ENCODE measurements at places on chromosomes 3 and 15. TPM values are rescaled to one million over a fixed set of nuclear protein-coding genes. Genes with fewer than 3 reads are reported as not detected.
A peak's percentile ranks its signal among the peaks of the same experiment; 100 is the strongest.

DNA sequence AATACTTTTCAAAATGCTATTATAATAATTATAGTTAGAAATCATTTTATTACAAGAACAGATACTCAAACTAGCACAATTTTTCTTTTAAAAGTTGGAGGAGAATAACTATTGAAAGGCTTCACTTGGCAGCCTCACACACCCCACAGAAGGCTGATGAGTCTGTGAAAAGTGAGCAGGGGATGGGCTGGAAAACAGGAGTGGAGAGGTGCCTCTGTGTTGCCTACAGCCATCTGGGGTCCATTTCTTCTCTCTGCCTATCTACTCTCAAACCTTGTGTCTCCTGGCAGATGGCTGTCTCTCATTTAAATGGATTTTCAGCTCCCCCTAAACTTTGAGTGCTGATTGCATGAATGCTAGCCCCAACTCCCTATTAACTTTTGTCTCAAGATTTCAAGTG is 230.8 kb downstream of the CLSTN2 start:
- DNase-seq = no peak

KLHL6 gene
- under 0.01 TPM for total RNA-seq

DNA sequence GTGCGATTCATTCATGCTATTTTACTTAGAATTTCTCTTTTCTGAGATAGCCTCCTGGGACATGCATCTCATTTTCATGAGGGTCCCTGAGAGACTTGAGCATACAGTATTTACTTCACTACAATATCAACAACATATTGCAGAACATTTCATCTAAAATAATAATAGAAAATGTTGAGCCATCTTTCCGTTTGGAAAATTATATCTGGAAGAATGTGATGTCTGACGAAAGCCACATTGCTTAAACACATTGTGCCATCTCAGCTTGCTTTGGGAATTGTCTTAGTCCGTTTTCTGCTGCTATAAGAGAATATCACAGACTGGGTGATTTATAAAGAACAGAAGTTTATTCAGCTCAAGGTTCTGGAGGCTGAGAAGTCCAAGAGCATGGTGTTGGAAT is 55.5 kb downstream of the DPH6 start:
- no peak for DNase-seq

GRCh38 chr3:64827431-64827830 is 139.6 kb upstream of the ADAMTS9 start:
- no peak for DNase-seq

- no peak for DNase-seq
Observed at GRCh38 chr3:50161320-50161719, 6.2 kb downstream of the SEMA3F start.

DNA sequence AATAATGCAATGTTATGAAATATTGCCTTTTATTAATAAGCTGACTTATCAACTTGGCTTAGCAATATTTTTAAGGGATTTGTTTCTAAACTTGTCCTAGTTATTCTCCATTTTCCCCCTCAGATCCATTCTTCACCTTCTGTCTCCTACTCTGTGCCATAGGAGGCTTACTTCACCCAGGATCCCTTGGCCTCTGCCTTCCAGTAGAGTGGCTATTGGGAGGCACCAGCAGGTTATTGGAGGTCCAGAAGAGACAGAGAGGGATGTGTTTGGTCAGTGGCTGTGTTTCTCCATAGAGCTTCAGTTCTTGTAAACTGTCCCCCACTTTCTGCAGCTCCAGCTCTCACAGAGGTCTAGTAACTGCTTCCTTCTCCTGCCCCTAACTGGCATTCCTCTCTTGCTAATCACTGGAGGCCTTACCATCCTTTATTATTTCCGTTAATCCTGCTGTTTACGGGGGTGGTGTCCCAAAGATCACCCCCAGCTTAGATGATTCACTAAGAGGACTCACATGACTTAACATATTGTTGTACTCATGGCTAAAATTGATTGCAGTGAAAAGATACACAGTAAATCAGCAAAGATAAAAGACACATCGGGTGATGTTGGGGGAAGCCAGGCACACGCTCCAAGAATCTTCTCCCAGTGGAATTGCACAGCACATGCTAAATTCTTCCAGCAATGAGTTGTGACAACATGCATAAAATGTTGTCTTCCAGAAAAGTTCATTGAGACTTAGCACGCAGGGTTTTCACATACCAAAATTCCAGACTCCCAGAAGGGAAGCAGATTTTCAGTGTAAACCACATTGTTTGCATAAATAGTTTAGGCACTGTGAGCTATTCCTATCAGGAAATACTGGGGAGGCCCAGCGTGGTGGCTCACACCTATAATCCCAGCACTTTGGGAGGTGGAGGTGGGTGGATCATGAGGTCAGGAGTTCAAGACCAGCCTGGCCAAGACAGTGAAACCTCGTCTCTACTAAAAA is 67.5 kb downstream of the RPL22L1 start:
- peak; percentile 90 for DNase-seq

GRCh38 chr15:48647962-48648361 is 2.5 kb upstream of the FBN1 start:
- peak; percentile 44 for DNase-seq

DNA sequence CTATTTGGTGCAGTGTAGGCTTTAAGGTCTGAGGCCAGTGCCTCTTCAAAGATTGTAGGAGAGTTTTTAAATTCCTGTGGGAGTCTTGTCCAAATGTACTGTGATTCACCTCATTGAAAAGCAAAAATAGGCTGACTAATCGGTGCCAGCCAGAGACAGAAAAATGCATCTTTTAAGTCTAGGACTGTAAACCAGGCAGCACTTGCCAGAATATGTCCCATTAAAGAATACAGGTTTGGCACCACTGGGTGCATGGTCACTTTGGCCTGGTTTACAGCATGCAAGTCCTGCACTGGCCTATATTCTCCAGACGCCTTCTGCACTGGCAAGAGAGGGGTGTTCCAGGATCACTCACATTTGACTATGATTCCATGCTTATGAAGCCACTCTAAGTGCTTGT is 20.3 kb upstream of the NOX5 start:
- DNase-seq = no peak

GRCh38 chr3:30113906-30114305 is 492.5 kb upstream of the TGFBR2 start:
- DNase-seq = no peak

Measured in lung microvascular endothelial cell (primary cell).